ENCODE measurements at places on chromosomes 6 and 20. TPM values are rescaled to one million over a fixed set of nuclear protein-coding genes. Genes with fewer than 3 reads are reported as not detected.
A peak's percentile ranks its signal among the peaks of the same experiment; 100 is the strongest.

DNA sequence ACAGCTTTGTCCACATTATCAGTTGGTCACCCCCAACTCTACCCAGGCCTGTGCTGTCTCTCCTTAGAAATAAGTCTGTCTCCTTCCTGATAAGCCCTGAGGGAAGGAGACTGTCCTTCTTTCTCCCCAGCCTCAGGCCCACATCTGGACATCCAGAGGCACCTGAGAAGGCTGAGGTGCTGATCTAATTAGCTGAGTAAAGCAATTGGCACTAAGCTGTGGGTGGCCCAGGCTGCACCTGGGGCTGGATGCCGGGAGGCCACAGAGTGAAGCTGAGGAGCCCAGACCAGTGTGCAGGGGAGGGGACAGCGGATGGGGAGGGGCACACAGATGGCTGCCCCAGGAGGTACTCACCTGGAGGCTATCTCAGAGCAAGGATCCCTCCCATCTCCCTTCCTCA lies 26.2 kb upstream of the BMP7 start:
- no peak for DNase-seq

Gene BIRC7
- total RNA-seq = 0.24 TPM

DNA sequence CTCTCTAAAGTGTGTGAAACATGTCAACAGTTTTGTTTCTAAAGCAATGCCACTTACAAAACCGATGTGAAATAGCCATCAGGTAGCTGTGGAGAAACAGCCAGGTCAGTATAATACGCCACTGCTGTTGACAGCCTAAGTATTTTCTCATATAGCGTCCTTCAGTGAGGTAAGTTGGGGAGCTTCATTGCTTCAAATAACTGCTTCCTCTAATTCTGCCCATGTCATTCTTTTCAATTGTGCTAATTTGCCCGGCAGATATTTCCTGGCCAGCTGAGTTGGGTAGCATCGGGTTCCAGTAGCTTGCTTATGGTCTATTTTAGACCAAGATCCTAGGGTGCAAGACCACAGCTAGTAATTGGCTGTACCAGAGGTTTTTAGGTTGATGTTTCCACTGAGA lies 2.1 kb upstream of the ARMC2 start:
- DNase-seq = no peak

Gene CFB
- total RNA-seq = not detected

Gene BPIFA1
- total RNA-seq = not detected

- DNase-seq = no peak
These were observed 268.4 kb upstream of the PRND start for GRCh38 chr20:4453359-4453758.

GRCh38 chr20:6007529-6008103 lies 46.2 kb downstream of the LRRN4 start:
- DNase-seq = no peak

Gene UBE2J1
- total RNA-seq = 10.3 TPM

- no peak for DNase-seq
These were observed 200.7 kb upstream of the SPTLC3 start for GRCh38 chr20:12808006-12808567.

Gene ZC2HC1B
- total RNA-seq = not detected

GRCh38 chr6:28742668-28743270 lies 181.0 kb downstream of the TRIM27 start:
- peak; percentile 88 for DNase-seq

- no peak for DNase-seq
These were observed 27.9 kb downstream of the GHRH start for GRCh38 chr20:37233548-37234253.

DNA sequence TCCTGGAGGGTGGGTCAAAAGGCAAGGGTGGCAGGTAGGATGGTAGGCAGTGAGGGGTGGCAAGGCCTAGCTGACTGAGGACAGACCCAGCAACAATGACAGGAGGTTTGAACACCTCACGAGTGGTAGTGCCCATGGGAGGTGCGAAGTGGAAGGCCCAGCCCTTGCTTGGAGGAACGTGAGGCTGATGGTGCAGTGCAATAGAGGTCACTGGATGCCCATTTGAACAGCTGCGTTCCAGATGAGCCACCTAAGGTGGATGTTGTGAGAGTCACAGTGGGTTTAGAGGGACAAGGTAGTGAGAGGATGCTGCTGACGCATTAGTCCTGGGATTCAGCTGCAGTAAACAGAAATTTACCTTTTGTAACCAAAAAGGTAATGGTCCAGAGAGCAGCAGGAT lies 15.6 kb downstream of the TMEM74B start:
- DNase-seq = no peak

Gene KCNQ2
- total RNA-seq = 61.7 TPM

DNA sequence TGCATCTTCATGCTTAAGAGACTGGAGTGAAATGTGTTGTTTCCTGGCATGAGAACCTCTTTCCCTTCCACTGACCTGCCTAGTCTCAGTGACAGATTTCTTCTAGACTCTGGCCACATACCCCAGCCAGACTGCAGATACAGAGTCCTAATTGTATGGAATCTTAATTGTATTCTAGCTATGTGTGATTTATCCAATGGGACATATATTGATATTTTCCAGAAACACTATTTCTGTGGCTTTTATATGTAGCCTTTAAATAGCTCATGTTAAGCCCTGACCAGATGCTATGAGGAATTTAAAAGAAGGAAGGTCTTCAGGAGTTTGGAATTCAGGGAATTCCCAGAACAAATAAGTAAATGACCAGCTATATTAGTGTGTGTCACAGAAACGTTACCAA lies 99.0 kb downstream of the FIG4 start:
- DNase-seq = peak; percentile 42

Gene ALDH5A1
- total RNA-seq = 5.2 TPM

DNA sequence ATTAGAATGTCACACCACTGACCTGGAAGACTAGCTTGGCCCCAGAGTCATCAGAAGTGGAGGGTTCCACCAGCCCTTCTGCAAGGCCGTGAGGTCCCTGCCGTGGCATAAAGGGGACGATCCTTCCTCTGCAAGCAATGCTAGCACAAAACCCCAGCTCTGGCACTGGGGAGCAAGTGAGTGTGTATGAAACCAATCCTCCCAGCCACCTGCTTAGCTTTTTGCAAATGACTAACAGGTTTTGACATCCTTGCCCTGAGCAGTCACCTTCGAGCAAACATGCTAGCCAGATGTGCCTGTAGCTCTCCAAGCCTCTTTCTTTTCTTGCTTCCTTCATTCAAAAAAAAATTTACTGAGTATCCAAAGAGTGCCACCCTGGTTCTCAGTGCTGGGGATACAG lies 8.6 kb downstream of the SULF2 start:
- DNase-seq = no peak

Gene ACSS1
- 4.1 TPM for total RNA-seq

- no peak for DNase-seq
These were observed 256.4 kb upstream of the POU3F2 start for GRCh38 chr6:98578016-98578415.

DNA sequence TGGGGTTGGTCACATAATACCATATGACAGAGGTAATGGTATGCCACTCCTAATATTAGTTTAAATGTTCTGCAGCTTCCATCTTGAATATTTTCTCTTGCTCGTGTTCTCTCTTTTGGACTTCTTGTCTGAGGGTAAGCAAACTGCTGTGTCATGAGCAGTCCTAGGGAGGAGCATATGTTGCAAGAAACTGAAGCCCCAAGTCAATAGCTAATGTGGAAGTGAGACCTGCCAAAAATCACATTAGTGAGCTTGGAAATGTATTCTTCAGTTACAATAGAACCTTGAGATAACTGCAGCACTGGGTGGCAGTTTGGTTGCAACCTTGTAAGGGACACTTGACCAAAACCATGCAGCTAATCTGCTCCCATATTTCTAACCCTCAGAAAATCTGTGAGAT lies 178.2 kb upstream of the IMPG1 start:
- DNase-seq = no peak

Data from GM23338 (cell line).